ENCODE measurements at places on chromosomes 2 and 18.
A peak's percentile ranks its signal among the peaks of the same experiment; 100 is the strongest.

DNA sequence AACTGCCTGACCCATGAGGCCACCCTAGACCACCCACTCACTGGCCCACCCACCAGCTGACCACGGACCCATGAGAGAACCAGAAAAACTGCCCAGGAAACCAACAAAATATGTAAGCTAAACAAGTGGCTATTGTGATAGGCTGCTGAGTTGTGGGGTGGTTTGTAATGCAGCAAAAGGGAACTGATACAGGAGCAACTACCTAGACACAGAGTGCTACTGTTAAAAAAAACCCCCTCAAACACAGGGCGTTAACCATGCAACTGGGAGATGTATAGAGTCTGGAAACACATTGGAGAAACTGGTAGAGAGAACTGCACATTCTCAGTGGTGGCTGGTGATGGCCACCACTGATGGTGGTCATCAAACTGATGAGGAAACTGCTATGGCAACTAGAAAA, 206.3 kb upstream of the GYPC start:
- DNase-seq: no peak

GRCh38 chr2:240968731-240969624, 29.4 kb upstream of the SNED1 start:
- DNase-seq: no peak

GRCh38 chr18:63317982-63318888, 1.3 kb downstream of the BCL2 start:
- DNase-seq: peak; percentile 81

GRCh38 chr18:56326336-56327072, 311.9 kb downstream of the TXNL1 start:
- DNase-seq: no peak

DNA sequence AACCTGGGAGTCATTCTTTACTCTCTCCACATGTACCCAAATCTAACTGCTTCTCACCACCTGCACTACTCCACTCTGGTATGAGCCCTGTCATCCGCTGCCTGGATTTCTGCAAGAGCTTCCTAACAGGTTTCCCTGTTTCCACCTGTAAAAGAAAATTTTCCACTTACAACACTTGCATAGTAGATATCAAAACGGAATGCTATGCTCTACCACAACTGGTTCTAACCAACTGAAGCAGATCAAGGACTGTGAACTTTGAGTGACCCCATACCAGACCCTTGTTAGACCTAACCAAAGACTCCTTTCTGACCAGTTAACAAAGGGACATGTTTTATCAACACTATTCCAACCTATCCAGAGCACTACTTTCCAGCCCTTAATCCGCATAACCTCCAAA, 3.8 kb upstream of the TMEM131 start:
- DNase-seq: no peak

- no peak for DNase-seq
These were observed 39.3 kb upstream of the SLC35G4 start for GRCh38 chr18:11570073-11570588.

Data from activated CD4-positive, CD25-positive, alpha-beta regulatory T cell treated with anti-CD3 and anti-CD28 coated beads, Interleukin-2, amount 50 U/mL, for 72 hours (primary cell).